Epithelial cell of proximal tubule (primary cell): ENCODE measurements at places on chromosomes 3 and 15.
A peak's percentile ranks its signal among the peaks of the same experiment; 100 is the strongest.

- no peak for DNase-seq
Measured at GRCh38 chr3:42980209-42980608, 1.1 kb downstream of the GASK1A start.

GRCh38 chr15:101250341-101250831 is 1.5 kb downstream of the CHSY1 start:
- peak; percentile 82 for DNase-seq

DNA sequence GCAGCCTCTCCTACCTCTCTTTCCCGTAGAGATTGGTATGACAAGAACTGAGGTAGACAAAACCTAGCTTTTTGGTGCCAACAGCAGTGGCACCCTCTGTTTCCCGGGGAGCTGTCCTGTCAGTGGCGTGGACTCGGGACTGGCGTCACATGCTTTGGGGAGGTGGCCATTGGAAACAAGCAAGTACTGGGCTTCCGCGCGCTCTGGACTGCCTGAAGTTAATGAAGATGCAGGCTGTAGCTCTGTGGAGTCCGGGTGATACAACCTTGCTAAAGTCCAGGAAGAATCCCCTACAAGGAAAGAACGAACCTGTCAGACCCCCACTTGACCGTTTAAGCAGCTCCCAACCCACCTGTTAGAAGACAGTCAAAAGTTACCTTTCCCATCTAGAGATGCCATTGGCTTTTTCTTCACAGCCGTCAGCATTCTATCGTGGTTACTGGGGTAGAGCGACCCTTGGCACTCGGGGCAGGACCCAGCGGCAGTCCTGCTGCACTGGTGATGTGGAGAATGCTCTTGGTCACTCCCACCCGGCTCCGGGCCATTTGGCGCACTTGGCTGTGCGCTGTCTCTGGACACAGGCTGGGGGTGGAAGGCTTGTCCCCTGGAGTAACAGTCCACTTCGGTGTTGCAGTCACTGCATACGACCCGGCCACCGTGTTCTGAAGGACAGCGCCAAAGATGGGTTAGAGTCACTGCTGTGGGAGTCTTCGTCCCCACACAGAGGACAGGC is 120.5 kb downstream of the LRIG1 start:
- DNase-seq: no peak

- DNase-seq: no peak
Measured at GRCh38 chr3:73618461-73618860, 6.3 kb downstream of the PDZRN3 start.

GRCh38 chr15:70265466-70265978 is 167.8 kb upstream of the TLE3 start:
- no peak for DNase-seq

GRCh38 chr3:71865727-71866126 is 80.8 kb upstream of the PROK2 start:
- no peak for DNase-seq

DNA sequence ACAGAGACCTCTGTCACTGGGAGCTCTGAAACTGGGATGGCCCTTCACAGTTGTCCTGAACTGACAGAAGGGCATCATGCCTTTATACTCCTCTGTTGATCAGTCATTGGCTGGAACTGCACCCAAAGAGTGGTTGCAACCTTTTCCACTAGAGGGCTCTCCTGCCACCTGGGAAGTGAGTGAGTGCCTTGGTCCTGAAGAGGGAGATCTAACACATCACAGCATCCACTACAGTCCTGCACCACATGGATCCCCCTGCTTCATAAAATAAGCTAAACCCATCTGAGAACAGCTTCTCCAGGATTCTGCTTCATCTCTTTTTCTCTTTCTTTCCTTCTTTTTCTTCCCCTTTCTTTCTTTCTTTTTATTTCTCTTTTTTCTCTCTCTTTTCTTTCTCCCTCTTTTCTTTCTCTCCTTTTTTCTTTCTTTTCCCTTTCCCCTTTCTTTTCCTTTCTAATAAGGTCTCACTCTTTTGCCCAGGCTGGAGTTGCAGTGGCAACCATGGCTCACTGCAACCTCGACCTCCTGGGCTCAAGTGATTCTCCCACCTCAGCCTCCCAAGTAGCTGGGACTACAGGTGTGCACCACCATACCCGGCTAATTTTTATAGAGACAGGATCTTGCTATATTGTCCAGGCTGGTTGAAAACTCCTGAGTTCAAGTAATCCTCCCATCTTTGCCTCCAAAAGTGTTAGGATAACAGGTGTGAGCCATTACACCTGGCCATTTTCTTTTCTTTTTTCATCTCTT is 42.8 kb upstream of the RAF1 start:
- DNase-seq: no peak

- peak; percentile 63 for DNase-seq
Measured at GRCh38 chr3:138381950-138382715, 33.8 kb downstream of the MRAS start.

- no peak for DNase-seq
Measured at GRCh38 chr15:44792715-44793114, 56.4 kb downstream of the TRIM69 start.

DNA sequence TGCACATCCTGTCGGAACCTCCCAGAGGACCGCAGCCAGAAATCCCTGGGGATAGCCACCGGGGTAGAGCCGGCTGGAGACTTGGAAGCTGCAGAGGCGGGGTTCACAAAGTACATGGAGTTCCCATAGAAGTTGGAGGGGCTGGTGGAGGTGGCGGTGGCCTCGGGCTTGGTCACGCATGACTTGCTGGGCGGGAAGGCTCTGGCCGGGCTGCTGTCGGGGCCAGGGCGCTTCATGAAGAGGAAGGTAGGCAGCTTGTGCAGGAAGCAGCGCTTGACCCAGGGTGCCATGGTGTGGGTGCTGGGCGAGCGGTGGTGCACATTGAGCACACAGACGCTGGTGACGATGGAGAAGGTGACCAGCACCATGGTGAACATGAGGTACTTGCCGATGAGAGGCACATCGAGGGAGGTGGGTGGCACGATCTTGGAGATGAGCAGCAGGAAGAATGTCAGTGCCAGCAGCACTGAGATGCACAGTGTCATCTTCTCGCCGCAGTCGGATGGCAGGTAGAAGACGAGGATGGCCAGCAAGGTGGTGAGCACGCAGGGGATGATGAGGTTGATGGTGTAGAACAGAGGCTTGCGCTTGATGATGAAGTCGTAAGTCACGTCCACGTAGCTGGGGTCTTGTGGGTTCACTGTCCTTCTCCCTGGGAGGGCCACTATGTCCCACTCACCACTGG is 8.4 kb upstream of the CHRNA3 start:
- DNase-seq: no peak

GRCh38 chr3:14514323-14514720 is 25.8 kb downstream of the GRIP2 start:
- no peak for DNase-seq

- DNase-seq: no peak
Measured at GRCh38 chr3:31237887-31238286, 294.8 kb upstream of the STT3B start.

- no peak for DNase-seq
Measured at GRCh38 chr3:107523289-107523538, 452 bp downstream of the BBX start.

GRCh38 chr15:48557335-48557734 is 88.2 kb downstream of the FBN1 start:
- DNase-seq: no peak

DNA sequence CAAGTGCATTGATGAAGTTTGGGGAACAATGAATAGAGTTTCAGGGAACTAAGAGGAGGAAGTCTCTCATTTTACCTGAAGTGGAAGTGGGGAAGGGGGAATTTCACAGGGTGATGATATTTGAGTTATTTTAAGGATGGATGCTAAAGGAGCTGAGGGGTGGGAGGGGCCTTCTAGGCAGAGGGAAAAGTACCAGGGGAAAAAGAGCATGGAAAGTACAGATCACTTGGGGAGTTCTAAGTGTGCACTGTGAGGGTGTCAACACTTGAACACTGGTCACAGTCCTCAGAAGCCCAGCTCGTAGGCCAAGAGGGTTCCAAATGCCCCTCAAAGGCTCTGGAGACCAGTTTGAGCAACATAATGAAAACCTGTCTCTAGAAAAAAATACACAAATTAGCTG is 18.2 kb downstream of the LAMP3 start:
- DNase-seq: no peak

GRCh38 chr3:1456781-1457311 is 364.0 kb downstream of the CNTN6 start:
- DNase-seq: no peak

DNA sequence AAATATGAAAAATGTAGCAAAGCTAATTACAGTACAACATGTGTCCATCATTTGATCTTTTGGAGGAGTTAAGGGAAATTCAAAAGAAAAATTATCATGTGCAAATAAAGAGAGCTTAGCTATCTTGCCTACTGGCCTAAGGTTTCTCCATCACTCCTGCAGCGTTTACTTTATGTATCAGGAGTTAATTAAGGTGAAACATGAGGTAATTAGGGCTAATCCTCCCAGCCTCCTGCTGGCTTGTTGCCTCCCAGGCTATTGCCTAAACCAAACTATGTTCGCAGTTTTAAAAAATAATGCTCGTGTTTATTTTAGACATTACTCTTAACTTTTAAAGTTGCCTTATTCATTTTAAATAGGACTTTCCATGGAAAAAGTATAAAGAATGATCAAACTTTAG is 367.5 kb downstream of the ROBO2 start:
- DNase-seq: no peak

GRCh38 chr3:11168881-11169805 is 14.8 kb downstream of the HRH1 start:
- no peak for DNase-seq

DNA sequence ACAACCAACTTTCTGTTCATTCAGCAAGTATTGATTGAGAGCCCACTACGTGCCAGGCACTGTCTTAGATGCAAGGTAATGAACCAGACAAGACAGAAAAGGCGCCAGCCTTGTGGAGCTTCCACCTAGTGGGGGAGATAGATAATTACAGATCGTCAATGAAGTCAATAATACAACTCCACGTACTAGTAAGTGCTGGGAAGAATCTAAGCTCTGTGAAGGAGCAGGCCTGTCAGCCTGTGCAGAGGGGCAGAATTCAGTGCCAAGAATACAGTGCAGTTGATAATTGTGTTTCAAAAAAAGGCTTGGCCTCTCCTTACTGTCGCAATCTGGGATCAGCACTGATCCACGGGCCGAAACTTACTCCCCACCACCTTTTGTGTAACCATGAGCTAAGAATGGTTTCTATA is 186.3 kb downstream of the FEZF2 start:
- no peak for DNase-seq

- no peak for DNase-seq
Measured at GRCh38 chr3:46907271-46907670, 29.8 kb downstream of the PTH1R start.

DNA sequence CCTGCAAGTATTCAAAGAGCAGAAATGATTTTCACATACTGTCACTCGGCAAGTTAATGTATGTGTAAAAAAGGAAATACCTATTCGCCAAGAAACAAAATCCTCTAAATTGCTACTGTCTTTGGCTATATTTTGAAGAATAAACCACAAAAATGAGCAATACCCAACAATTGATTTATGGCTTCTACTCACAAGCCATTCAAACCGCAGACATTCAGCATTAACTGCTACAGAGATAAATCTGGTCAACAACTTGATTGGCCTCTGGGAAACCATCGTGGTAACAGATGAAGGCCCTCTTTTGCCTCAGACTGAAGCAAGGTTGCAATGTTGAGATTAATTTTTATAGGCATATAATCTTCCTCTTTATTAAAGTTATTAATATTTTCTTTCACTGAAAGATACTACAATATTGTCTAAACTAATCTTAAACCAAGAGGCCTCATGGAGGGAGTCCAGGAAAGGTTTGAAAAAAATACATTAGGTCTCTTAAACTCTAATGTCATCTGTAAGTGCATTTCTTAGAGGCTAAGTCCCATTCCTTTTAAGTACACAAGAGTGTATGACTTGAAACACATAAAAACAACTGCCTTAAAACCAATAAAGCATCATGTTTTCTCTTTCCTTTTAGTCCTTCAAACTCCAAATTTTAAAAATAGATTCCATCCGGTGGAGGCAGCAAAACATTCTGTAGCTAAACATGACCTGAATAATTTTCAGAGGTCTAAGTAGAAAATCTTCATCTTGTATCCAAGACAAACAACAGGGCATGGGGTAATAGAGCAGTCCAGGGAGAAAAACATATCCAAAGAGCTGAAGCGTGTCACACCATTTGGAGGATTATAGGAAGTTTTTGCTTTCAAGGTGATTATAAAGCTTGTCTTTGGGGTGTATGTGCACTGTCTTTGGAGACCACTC is 162.4 kb upstream of the TGFBR2 start:
- no peak for DNase-seq
